ENCODE measurements at places on chromosomes 5 and 9.

DNA sequence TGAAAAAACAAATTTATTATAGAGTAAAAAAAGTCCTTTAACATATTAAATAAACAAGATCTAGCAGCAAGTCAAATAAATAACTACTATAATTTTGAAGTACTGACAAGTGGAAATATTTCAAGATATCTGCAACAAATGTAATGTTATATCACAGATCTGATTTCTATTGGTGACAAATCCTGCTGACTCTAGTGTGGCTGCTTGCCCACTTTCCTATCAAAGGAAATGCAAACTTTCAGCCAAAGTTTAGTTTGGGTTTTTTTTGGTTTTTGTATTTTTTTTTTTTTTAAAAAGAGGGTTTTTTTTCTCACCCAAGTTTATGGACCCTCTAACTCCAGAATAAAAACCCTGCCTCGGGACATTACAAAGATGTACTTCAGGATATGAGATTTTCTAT, 12.9 kb downstream of the ADRA1B start:
- DNase-seq = no peak

DNA sequence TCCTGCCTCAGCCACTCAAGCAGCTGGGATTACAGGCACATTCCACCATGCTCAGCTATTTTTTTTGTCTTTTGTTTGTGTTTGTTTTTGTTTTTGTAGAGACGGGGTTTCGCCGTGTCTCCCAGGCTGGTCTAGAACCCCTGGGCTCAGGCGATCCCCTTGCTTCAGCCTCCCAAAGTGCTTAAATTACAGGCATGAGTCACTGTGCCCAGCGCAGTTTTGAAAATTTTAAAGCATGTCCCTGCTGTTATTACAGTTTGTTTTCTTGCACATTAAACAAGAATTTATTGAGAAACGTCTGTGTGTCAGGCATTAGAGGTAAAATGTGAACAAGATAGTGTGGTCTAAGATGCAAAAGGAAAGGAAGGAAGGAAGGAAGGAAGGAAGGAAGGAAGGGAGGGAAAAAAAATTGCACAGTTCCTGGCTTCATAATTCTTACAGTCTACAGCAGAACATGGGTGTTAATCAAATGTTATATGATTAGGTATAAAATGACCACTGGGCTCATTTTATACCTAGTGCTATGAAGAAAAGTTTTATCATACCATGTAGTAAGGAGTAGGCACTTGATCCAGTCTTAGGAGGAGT, 205.4 kb downstream of the SNX18 start:
- no peak for DNase-seq

DNA sequence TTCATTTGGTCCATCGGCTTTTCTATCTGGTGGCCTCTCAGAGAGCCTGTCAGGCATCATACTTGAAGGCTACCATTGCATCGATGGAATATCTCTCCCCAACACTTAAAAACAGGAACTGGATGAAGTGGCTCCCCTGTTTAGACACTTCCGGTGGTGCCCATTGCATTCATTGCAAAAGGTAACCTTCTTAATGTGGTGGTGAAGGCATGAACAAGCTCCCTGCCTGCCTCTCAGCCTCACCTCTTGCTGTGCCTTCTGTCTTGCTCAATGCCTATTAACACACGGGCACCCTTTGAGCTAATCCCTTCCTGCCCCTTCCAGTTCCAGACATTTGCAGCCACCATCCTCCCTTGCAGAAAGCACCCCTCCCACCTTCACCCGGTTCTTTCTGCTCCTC, 233.1 kb upstream of the MSX2 start:
- DNase-seq = no peak

- no peak for DNase-seq
Measured at GRCh38 chr9:12696931-12697622, 3.9 kb downstream of the TYRP1 start.

GRCh38 chr9:136975644-136976043, 1.7 kb upstream of the PTGDS start:
- no peak for DNase-seq

DNA sequence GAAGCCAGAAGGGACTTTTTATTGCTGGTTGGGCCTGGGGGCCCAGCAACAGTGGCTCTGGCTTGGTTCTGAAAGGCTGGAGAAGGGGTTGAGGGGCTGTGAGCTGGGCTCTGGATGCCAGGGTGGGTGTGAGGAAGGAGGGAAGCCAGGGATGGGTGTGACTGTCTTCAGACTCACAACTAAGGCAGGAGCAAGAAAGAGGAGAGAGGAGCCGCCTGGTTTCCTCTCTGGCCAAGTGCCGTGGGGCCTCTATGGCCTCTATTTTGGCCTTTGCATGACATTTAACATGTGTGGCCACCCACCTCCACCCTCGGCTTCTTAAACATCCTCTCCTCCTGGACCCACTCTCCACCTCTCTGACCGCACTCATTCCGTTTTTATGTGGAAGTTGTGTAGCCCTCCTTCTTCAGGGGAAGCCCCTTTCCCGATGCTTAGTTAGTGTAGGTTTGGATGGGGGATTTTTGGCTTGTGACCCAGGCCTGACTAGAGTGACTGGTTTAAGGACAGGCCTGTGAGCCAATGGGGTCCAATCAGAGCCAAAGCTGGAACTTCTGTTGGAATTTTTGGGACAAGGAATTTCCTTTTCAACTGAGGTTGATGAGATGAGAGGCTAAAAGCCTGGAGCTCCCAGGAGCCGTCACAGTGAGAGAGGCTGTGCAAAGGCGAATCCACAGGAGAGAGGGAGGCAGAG, 517.8 kb downstream of the CCDC171 start:
- DNase-seq = no peak

GRCh38 chr5:169701910-169702451, 64.9 kb downstream of the DOCK2 start:
- no peak for DNase-seq
